Stimulated activated memory B cell treated with anti-CD40 and anti-IgM and Interleukin-4, amounts not matched to agents 10 μg/mL and 1 μg/mL and 100 μg/mL, for 72 hours (primary cell): ENCODE measurements at places on chromosomes 2 and 18.

- no peak for ATAC-seq
Measured at GRCh38 chr2:1940679-1941078, 196.4 kb upstream of the PXDN start.

GRCh38 chr2:69086466-69086865 lies 73.5 kb downstream of the ANTXR1 start:
- no peak for ATAC-seq

- ATAC-seq: no peak
Measured at GRCh38 chr2:31526946-31527732, 53.6 kb downstream of the SRD5A2 start.

- no peak for ATAC-seq
Measured at GRCh38 chr2:75173740-75174139, 25.6 kb downstream of the TACR1 start.

DNA sequence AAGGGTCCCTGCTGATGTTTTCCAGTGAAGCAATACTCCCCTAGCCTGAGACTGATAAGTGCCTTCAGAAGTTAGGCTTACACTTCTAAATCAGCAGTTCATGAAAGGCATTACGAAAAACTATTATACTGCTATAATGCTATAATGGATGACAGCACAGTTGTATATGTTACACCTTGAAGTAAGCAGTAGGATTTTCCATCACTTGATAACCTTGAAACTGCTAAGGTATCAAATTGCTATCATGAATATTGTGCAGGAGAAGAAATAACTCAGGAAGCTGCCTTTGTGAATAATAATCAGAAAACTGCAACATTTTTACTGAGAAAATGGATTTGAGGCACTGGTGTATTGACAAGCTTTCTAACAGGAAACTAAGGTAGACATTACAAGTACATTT lies 142.3 kb downstream of the HNMT start:
- no peak for ATAC-seq

- no peak for ATAC-seq
Measured at GRCh38 chr18:74217476-74218143, 69.3 kb downstream of the TIMM21 start.

- ATAC-seq: no peak
Measured at GRCh38 chr2:178865146-178865936, 58.1 kb upstream of the TTN start.

DNA sequence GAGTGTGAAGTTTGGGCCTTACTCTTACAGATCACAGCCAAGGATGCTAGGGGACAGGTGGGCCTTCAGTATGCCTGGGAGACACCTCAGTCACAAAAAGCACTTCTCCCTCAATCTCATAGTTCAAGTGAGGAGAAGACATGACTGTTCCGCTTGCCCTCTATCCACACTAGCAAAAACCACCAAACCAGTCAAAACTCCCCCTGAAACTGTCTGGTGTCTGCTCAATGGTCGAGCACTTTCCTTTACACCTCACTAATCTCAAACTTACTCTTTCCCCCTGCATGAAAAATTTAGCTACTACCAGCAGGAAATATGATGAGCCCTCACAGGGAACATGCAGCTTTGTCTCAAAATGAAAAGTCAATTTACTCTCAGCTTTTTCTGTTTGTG lies 232.2 kb downstream of the TRIB2 start:
- peak; percentile 92 for ATAC-seq

DNA sequence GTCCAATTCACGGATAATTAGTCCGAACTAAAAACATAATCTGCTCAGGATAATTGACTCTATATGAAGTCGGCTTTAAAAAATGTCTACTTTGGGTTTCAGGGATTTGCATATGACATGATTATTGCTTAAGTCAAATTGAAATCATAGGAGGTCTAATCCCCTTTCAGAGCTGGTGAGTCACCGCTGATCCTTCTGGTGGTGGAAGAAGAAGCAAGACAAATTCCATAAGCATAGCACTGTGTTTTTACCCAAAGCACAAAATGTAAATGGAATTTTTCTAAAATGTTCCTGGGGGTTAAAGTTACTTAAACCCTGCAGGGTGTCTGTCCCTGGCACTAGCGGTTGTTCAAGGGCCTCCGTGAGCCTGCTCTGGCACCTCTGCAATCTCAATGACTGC lies 460.2 kb downstream of the LRATD1 start:
- no peak for ATAC-seq

- ATAC-seq: no peak
Measured at GRCh38 chr2:120132691-120133090, 90.5 kb downstream of the TMEM185B start.

- no peak for ATAC-seq
Measured at GRCh38 chr2:206970589-206971360, 31.5 kb downstream of the CPO start.

DNA sequence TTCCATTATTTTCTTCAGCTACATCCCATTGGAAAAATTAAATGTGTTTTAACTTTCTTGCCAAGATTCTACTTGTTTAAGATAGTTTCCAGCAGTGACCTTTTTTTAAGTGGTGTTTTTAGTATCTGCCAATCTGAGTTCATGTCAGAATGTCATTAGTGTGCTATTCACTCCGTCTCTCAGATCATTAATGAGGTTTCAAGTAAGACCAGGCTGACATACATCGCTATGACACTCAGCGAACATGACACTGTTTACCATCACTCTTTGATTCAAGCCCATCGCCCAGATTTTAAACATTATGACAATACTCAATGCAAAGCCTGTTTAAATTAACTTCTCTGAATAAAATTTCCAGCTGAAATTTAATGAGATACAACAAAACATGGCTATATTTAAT lies 272.0 kb upstream of the KYNU start:
- no peak for ATAC-seq

DNA sequence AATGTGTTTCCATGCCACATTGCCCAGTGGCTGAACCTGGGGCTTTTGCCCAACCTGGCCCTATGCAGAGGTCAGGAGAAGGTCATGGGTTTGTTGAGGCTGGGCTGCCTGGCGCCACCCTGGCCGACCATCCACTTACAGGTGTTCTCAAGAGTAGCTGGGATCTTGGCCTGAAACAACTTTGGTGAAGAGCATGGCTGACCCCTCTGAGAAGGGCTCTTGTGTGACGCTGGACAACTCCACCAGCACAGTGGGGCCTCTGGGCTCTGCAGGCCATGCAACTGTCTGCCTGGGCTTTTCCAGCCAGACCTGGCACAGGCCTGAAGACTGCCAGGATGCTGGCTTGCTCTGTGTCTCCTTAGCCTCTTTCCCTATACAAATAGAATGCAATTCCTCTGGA lies 76.4 kb upstream of the ZNG1B start:
- no peak for ATAC-seq

GRCh38 chr18:1784113-1784512 lies 787.2 kb downstream of the METTL4 start:
- ATAC-seq: no peak

DNA sequence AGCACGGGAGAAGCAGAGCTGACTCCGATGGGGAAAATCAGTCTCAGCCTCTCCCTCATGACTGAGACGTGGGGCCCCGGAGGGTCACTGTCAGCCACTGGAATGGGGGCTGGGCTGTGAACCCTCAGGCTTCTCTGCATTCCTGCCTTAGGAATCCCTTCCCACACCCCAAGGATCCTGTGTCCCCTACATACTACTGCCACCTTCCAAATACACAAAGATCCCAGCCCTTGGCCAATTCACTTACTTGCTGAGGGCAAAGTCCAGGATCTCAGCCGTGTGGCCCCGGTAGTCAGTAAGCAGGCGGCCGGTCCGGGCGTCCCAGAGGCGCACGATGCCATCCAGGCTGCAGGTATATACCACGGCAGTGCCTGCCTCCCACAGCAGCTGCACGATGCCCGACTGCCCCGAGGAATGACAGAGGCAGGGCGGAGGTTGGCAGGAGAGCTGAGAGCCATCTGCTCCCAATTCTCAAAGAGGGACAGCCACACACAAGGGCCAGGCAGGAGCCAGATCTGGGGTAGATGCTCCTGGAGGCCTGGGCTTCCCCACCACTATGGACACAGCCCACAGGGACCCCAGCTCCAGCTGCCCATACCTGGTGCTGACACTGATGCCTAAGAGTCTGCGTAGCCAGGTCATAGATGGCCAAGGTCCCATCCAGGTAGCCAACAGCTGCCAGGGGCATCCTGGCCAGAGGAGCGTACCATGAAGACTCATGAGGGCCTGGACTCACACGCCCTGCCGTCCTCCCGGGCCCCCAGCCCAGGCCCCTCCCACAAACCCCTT lies 4.2 kb downstream of the GPBAR1 start:
- ATAC-seq: no peak

GRCh38 chr2:203948733-203949132 lies 12.2 kb downstream of the ICOS start:
- peak; percentile 52 for ATAC-seq

- peak; percentile 78 for ATAC-seq
Measured at GRCh38 chr2:43273529-43273928, 47.1 kb upstream of the ZFP36L2 start.

DNA sequence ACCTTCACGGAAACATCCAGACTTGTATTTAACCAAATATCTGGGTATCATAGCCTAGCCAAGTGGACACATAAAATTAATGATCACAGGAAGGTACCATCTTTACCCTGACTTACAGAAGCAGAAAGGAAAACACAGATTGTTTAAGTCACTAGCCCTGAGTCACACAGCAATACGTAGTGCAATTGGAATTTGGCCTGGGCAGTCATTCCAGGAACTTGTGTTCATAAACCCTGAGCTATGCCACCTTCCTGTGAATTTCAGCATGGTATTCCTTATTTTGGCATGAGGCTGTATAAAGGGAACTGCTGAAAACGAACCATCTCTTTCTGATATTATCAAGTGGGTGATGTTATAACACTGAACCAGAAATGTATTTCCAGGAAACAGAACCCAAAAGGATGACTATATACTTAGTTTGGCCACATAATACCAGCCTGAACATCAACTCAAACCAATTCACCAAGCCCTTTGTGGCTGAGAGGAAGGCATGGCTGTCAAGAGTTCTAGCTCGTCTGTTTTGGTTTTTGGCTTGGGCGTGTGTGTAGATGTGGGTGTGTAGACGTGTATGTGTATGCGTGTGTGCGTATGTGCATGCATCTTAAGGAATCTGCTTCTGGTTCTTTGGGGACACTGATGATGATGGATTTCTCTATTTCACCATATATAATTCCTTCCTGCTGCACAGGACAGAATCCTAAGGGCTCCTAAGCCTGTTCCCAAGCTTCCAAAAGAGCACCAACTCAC lies 533.4 kb upstream of the ID2 start:
- no peak for ATAC-seq

- ATAC-seq: peak; percentile 72
Measured at GRCh38 chr2:58788402-58788801, 547.3 kb upstream of the FANCL start.

GRCh38 chr2:30736461-30737325 lies 70.6 kb downstream of the CAPN13 start:
- no peak for ATAC-seq

GRCh38 chr2:120916446-120916845 lies 180.8 kb downstream of the GLI2 start:
- ATAC-seq: no peak

DNA sequence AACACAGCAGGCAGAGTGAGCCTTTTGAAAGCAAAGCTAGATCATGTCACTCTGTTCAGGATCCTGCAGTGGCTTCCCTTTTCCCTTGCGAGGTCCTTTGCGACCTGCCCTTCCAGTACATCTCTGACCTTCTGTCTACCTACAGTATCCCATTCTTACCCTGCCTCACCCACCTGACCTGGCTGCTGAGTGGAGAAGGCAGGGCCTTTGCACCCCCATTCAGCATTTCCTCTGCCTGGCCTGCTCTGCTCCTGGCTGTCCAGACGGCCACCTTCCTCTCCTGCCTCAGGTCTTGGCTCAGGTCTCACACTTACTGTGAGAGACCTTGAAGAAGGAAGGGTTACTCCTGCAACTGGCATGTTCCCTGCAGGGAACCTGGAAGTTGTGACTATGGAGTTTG lies 77.4 kb downstream of the MAPRE2 start:
- ATAC-seq: no peak

GRCh38 chr2:103009871-103010270 lies 248.0 kb downstream of the TMEM182 start:
- ATAC-seq: no peak

DNA sequence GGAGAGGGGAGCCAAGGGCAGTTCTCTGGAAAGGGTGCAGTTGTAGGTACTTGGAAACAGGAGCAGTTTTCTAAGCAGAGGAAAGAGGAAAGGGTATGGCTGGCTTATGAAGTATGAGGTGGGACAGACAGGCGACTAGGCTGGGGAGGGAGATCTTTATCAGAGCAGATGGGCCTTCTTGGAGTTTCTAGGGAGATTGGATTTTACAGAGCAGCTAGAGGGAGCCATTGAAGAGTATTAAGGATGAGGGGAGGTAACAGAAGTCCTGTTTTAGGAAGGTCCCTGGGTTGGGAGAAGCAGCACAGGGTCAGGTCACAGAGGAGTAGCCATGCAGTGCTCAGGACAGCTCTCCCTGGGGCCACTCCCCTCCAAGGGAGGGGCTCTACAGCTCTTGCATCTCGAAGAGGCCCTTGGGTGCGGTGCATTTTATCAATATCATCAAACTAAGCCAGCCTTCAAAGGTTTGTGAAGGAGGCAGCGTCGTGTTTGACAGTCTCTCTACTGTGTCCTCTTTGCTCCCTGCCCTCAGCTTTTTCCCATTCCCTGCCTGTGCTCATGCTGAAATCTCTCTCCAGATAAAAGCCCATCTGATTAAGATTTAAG lies 154.3 kb downstream of the SETBP1 start:
- ATAC-seq: no peak

DNA sequence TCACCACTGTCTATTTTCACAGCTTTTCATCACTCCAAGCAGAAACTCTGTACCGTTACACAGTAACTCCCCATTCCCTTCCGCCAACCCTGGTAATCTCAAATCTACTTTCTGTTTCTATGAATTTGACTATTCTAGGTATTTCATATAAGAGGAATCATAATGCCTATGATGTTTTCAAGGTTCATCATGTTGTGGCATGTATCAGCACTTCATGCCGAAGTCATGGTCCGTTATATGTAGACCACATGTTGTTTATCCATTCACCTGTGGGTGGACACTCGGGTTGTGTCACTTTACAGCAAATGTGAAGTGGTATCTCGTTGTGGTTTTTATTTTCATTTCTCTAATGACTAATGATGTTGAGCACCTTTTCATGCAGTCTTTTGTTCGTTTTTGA lies 21.6 kb downstream of the CPSF3 start:
- no peak for ATAC-seq

GRCh38 chr2:25379535-25379934 lies 37.8 kb upstream of the DNMT3A start:
- ATAC-seq: no peak

DNA sequence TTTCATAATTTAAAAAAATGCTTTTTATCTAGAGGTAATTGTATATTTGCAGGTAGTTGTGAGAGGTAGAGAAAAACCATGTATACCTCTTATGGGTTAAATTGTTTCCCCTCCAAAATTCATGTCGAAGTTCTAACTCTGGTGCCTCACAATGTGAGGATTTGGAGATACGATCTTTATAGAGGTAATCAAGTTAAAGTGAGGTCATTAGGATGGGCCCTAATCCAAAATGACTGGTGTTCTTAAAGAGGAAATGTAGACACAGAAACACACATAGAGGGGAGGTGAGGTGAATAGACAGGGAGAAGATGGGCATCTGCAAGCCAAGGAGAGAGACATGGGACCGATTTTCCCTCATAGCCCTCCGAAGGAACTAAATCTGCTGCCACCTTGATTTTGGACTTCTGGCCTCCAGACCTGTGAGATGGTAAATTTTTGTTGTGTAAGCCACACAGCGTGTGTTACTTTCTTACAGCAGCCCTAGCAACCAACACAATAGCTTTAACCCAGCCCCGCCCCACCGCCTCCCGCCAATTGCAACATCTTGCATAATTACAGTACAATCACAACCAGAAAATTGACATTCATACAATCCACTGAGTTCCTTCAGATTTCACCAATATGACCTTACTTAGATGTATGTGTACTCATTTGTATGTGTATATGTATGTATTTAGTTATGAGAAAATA lies 208.9 kb downstream of the MIB1 start:
- no peak for ATAC-seq
